Esophagus muscularis mucosa (tissue), 4 donors: ENCODE measurements at places on chromosomes 12 and 14. TPM values are rescaled to one million over a fixed set of nuclear protein-coding genes. Genes with fewer than 3 reads are reported as not detected.

GRCh38 chr12:66804563-66804974 is 125.7 kb upstream of the GRIP1 start:
- H3K27me3 ChIP-seq, result no peaks in the 10 kb centered on the region
- no peaks in the 10 kb centered on the region for H3K36me3 ChIP-seq
- H3K27ac ChIP-seq, result no peak overlapping the region
- H3K4me3 ChIP-seq, result no peak overlapping the region

DNA sequence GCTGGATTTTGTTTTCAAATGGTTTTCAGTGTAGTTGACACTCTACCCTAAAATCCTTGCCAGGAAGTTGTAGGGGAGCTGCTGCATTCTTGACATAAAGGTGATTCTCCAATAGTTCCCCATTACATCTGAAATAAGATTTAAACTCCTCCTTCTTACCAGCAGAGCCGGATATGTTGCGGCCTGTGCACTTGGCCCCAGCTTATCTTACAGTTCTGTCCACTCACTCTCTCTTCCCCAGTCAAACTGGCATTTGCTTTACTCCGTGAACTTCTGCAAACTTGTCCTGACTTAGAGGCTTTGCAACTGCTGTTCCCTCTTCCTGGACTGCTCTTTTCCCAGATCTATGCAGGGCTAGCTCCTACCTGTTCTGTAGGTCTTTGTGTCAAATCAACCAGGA is 929.5 kb downstream of the VRK1 start:
- H3K27ac ChIP-seq, result no peak overlapping the region
- no peak overlapping the region for H3K4me3 ChIP-seq
- DNase-seq, result no peak
- H3K27me3 ChIP-seq, result peaks cover 6% of the 10 kb centered on the region

Gene LACRT
- total RNA-seq, result not detected

GRCh38 chr14:23654231-23654630 is 18.1 kb downstream of the DHRS2 start:
- H3K27ac ChIP-seq, result no peak overlapping the region
- no peaks in the 10 kb centered on the region for H3K27me3 ChIP-seq
- H3K4me3 ChIP-seq, result no peak overlapping the region
- no peaks in the 10 kb centered on the region for H3K4me1 ChIP-seq

Gene CEP290
- total RNA-seq, result 12.9 TPM
